Body of pancreas (tissue), 4 donors: ENCODE measurements at places on chromosomes 6 and 20.

- DNase-seq = no peak
These were observed 99.4 kb downstream of the NCOA3 start for GRCh38 chr20:47600967-47601547.

DNA sequence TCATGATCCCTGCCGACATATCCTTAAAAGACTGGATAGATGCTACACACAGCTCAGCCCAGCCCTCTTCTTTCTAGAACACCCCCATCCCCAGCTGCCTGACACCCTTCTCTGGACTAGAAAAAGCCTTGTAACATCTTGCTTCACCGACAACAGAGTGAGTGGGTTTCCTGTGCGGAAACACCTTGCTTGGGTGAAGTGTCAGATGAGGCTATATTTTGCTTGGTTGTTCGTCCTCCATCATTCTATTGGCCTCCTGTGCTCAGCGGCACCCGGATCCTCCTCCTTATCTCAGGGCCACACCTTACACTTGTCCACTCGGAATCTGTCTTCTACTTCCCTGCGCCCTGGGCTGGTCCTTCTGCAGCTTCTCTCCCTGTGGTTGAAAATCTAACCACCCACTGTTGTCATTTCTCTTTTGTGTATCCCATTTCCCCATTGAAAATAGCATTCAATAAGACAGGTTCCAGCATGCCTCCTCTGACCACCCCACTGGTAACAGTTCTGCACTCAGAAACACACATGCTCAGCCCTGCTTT is 101.3 kb upstream of the MLN start:
- DNase-seq = no peak

- no peak for DNase-seq
These were observed 10.1 kb downstream of the MAP3K5 start for GRCh38 chr6:136782021-136782770.

- no peak for DNase-seq
These were observed 18.6 kb upstream of the NKAIN2 start for GRCh38 chr6:123785039-123785438.

- DNase-seq = no peak
These were observed 9.9 kb upstream of the LSM14B start for GRCh38 chr20:62112368-62112767.

GRCh38 chr6:37688078-37688850 is 9.4 kb downstream of the MDGA1 start:
- no peak for DNase-seq

DNA sequence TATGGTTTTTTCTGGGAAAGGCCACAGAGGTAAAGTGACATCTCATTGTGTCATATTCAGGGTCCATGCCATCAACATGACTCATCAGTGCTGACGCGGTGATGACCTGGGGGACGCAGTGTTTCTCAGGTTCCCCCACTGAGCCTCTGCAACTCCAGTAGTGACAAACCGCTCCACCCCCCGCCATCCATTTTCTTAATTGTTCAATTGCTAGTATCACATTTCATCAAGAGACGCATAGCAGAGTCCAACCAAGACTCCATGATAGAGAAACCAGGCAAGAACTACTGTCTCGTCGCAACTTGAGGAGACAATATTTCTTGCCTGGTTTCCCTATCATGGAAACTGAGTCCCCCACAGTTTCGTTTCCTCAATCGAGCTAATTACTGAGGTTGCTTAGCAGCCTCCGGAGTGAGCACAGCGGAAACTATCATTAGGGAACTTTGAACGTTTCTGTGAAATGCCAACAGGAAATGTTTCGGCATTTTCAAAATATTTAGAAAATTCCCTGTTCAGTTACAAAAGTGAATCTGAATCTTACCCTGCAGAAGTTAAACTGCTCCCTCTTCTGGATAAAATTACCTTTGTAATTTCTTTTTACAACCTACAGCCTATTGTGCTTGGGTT is 12.2 kb upstream of the SERPINB1 start:
- DNase-seq = peak; percentile 71

- DNase-seq = no peak
These were observed 390.8 kb downstream of the RNGTT start for GRCh38 chr6:88572449-88573139.

DNA sequence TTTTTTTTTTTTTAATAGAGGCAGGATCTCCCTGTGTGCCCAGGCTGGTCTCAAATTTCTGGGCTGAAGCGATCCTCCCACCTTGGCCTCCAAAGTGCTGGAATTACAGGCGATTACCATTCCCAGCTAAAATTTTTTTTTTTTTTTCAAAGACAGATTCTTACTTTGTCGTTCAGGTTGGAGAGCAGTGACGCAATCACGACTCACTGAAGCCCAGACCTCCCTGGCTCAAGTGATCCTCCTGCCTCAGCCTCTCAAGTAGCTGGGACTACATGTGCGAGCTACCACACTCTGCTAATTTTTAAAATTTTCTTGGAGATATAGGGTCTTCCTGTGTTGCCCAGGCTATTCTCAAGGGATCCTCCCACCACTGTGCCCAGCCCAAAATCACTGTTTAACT is 58.0 kb upstream of the MYO6 start:
- DNase-seq = no peak

- no peak for DNase-seq
These were observed 4.1 kb downstream of the TCEA2 start for GRCh38 chr20:64067005-64067632.

GRCh38 chr20:45187693-45188092 is 13.0 kb downstream of the PI3 start:
- no peak for DNase-seq
